ENCODE measurements at places on chromosomes 1 and 21.

- no peak for DNase-seq
Observed at GRCh38 chr1:59105548-59106507, 191.1 kb upstream of the FGGY start.

GRCh38 chr1:24898152-24898908 lies 31.7 kb downstream of the RUNX3 start:
- DNase-seq: peak; percentile 48

DNA sequence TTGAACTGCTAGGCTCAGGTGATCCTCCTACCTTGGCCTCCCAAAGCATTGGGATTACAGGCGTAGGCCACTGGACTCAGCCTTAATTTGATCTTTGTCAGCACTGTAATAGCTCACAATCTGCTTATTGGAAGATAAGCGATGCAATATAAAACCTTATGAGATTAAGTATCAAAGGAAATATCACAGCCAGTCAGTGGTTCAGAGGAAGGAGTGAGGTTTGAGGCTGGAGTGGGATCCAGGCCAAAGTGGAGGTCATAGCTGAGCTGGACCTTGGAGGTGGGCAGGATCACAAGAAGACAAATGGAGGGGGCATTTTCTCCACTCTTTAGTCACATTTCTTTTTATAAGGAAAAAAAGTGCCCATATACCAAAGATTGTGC lies 228.5 kb downstream of the RHOU start:
- DNase-seq: no peak

- DNase-seq: peak; percentile 87
Observed at GRCh38 chr1:19949016-19949415, 25.6 kb upstream of the PLA2G2E start.

DNA sequence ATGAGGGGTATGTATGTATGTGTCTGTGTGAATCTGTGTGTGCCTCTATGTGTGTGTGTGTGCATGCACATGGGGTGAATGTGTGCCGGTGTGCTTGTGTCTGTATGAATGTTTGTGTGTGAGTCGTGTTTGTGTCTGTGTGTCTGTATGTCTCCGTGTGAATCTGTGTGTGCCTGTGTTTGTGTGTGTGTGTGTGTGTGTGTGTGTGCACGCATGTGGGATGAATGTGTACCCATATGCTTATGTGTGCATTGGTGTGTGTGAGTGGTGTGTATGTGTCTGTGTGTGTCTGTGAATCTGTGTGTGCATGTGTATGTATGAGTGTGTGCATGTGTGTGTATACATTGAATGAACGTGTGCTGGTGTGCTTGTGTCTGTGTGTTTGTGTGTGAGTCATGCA lies 88.9 kb downstream of the MATN1 start:
- no peak for DNase-seq
